Muscle of leg (tissue), 16 donors: ENCODE measurements at places on chromosomes 6 and 20. TPM values are rescaled to one million over a fixed set of nuclear protein-coding genes. Genes with fewer than 3 reads are reported as not detected.

Gene GHRH
- polyA plus RNA-seq = not detected

Gene CTAGE9
- polyA plus RNA-seq = not detected

DNA sequence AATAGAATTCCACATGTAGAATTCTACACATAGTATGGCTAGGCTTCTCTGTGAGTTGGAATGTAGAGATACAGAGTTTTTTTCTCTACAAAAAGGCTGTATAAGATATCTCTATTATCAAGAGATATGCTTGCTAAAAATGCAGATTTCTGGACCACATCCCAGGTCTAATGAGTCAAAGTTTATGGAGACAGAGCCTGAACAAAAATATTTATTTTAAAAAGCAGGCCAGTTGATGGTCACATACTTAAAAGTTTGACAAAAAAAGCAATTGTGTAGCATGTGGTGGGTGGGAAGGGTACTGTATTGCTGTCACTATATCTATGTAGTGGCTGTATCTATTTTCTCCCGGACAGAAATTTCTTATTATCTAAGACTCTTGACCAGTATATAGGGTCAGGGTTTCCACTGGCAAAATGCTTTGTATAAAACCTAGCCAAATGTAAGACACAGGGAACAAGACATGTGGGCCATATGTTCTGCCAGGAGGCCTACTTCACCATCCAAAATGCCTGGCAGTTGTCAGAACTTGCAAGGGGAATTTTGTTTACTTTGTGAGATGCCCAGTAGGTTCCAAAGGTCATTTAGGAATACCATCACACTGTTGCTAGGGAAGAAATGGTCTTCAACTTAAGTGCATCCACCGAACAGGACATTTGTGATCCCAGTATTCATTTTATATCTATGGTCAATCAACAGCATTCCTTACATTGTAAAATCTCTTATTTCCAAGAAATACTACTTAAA is 60.6 kb downstream of the SHPRH start:
- DNase-seq = peak; percentile 10

Gene CEP85L
- polyA plus RNA-seq = 12.8 TPM

- no peak for DNase-seq
Measured at GRCh38 chr20:23084845-23085365, 1.2 kb downstream of the CD93 start.

Gene BTNL2
- polyA plus RNA-seq = 0.35 TPM

DNA sequence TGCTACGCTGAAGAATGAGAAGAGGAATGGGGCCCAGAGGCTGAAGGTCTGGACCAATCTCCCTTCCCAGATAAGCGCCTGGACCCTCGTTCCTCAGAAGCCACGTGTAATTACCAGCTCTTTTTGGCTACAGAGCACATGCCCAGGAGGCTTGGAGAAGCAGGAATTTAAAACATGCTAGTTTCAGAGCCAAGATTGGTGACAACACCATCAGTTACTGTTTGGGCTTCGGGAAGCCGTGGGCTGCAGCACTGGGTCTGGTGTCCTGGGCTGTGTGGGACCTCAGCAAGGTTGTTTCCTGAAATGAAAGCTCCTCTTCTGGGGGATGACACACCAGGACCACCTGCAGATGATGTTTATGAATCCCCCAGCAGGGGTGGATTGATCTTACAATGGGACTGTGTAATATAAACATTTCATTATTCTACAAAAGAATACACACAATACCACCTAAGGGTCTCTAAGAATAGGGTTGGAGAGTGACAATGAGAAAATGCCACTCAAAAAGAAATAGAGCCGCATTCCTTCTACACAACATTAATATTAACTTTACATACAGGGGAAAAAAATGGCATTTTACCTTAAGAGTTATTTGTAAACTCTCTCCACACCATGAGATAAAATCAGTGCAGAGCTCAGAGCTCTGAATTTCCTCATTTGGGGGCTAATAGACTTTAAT is 207.8 kb upstream of the FOXQ1 start:
- DNase-seq = no peak

- DNase-seq = peak; percentile 93
Measured at GRCh38 chr6:134722200-134722870, 227.6 kb downstream of the ALDH8A1 start.

Gene TP53RK
- 9.4 TPM for polyA plus RNA-seq
